Esophagus squamous epithelium (tissue), 5 donors: ENCODE measurements at places on chromosomes 1 and 21.

DNA sequence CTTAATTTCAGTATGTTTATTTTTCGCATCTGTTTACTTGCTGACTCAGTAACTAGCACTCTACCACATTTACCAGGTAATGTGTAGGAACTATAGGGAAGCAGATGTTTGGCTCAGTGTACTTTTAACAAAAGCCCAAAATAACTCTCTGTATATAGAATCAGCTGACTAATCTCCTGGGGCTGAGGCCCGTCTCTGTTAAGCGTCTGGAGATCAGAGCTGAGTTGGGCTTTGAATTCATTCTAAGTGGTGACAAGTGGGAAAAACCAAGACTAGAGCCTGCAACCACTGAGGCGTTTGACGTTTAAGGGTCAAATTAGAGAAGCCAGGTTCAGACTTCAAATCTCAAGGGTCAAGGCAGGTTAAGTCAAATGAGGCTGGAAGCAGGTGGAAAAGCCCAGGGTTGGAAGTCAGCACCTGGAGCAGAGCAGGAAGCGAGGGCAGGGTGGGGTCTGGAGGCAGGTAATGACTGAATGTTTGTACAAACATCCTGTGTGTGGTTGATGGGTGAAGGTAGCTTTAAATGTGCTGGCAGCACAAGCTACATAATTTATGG lies 56.8 kb upstream of the LYST start:
- DNase-seq: no peak

DNA sequence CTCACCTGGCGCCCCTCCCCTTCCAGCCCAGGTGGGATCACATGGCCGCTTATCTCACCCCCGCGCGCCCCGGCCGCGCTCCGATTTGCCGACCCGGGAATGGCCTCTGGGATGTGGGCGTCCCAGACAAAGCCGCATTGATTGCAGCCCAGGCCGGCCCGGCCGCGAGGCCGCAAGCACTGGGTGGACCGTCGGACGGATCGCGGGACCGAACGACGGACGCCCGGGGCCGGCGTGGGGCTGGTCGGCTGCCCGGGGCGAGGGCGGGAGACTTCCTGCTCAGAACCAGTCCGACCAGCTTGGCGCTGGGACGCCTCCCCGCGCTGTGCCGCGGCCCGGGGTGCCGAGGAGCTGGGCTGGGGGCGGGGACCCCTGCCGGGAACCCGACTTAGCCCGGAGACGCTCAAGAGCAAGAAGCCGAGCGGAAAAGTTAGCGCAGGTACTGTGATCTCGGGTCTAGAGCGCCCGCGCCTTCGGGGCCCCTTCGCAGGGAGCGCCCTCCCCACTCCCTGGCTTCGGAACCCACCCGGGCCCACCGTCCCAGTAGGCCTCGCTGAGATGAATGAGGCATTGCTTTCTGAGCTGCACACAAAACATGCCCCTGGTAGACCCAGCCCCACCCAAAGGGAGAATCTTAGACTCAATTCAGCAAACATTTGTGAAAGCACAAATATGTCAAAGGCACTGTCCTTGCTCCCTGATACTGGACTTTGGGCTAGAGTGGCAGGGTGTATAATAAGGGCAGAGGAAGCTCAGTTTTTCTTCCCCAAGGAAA lies 415 bp upstream of the LAD1 start:
- no peak for DNase-seq

- DNase-seq: no peak
Observed at GRCh38 chr1:206892351-206892984, 4.8 kb upstream of the IL24 start.

GRCh38 chr1:40252601-40253000 lies 4.9 kb downstream of the TMCO2 start:
- DNase-seq: no peak

- no peak for DNase-seq
Observed at GRCh38 chr1:172980456-172980855, 70.3 kb downstream of the TNFSF18 start.

DNA sequence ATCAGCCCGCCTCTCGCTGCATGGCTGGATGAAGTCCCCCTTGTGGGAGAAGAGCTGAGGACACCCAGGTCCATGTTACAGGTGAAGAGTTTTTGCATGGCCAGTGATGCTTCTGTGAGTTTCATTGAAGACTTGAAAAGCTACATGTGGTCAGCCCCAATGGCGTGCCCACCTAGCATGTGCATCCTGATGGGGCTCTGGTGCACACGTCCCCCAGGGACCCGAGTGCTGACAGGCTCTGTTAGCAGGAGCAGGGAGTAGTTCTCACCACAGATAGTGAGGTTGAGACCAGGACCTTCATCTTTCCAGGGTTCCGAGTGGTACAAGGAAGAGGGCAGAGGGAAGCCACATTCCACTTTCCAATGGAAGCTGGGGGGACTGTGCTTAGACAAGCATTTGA lies 184.8 kb upstream of the C1orf174 start:
- no peak for DNase-seq

- DNase-seq: no peak
Observed at GRCh38 chr1:74502432-74502831, 10.0 kb downstream of the LRRC53 start.

GRCh38 chr1:18945401-18945849 lies 11.1 kb downstream of the IFFO2 start:
- DNase-seq: no peak

- DNase-seq: no peak
Observed at GRCh38 chr1:32948390-32948722, 16.3 kb downstream of the RNF19B start.

GRCh38 chr1:48649880-48650279 lies 126.8 kb downstream of the BEND5 start:
- no peak for DNase-seq

DNA sequence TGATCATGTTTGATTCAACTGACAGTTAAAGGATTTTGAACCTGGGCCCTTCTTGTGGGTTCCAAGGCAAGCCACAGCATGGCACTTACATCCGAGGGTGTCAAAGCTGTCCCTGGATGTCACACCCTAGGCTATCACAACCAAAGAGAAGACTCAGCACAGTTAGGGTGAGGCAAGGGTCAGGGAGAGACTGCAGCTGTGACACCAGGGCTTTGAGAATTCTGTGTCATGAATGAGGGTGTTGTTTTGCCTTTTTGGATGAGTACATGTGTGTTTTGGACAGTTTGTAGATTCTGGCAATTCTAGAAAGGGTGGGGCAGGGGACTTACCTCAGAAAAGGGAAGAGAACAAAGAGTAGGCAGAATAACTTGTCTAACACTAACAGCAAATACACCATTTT lies 37.8 kb upstream of the ZNF326 start:
- no peak for DNase-seq

DNA sequence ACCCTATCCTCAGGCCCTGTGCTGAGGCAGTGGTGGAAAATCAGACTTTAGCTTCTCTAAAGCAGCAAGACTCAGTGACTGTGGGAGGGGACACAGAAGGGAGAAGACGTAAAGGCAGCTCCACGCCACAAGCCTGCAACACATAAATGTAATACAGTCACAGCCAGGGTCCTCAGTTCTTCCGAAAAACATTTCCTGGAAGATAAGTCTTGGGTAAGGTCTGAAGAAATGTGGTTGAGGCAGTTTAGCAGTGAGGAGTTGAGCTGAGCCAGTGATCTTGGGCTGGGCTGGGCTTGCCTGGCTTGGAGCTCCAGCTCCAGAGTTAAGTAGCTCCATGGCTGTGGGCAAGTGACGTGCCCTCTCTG lies 127.8 kb upstream of the ADAR start:
- no peak for DNase-seq

GRCh38 chr1:42784946-42785693 lies at the start of gene TMEM269:
TMEM269 (plus strand) TSS chr1:42784991; CDS start chr1:42789894, 4,903 bp downstream.
- no peak for DNase-seq

DNA sequence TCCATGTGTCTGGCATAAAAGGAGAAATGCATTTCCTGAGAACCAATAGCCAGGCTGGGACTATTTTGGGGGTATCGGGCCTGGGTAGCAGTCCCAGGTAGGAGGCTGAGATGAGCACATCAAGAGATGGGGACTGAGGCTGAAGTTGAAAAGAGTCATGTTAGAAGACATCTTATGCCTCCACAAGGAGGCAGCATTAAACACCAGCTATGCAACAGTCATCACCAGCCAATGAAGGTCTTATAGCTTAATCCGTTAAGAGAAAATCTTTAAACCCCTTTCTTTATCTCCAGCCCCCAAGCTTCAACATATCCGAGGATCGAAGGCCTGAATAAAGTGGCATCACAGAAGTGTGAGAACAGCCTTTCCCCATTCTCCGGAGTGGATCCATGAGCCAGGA lies 640.7 kb upstream of the PTBP2 start:
- DNase-seq: no peak

GRCh38 chr1:148160048-148160342 lies 7.9 kb upstream of the NBPF11 start:
- no peak for DNase-seq

DNA sequence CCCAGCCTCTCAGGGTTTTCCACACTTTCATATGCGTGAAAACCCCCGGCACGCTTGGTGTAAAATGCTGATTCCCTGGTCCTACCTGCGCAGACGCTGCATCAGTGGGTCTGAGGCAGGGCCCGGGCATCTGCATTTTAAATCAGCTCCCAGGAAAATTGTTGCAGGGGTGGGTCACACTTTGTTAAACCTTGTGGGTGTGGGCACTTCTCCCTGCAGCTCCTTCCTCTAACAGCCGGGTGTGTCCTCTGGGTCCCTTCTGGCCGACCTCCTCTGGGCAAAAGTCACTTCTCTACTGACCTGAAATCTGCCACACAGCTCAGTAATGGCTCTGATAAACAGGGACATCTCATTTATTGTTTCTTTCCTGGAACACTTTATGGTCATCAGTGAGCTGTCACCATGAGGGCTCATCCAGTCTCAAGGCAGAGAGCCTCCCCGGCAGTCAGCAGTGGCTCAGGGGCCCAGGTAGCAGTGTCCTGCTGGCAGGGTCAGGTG lies 52.8 kb upstream of the TMPRSS2 start:
- no peak for DNase-seq

- DNase-seq: no peak
Observed at GRCh38 chr1:201665036-201665435, 126.1 kb downstream of the NAV1 start.

GRCh38 chr21:37915497-37915911 lies 753 bp downstream of the KCNJ6 start:
- no peak for DNase-seq

DNA sequence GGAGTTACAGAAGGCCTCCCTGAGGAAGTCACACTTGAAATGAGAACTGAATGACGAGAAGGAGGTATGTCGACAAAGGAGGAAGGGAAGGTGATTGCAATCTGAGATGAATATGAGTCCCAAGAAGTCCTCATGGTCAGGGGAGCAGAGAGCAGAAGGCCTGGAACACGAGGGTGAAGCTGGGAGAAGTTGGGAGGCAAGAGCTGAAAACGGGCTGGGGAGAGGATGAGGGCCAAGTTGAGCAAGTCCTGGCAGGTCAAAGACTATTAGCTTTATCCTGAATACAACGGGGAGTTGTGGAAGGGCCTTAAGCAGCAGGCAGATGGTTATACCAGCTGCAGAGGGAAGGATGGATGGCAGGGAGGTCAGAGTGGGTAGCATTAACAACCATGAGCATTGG lies 89.5 kb downstream of the KCNJ15 start:
- no peak for DNase-seq

GRCh38 chr1:78101514-78101913 lies 55.7 kb downstream of the GIPC2 start:
- DNase-seq: no peak

DNA sequence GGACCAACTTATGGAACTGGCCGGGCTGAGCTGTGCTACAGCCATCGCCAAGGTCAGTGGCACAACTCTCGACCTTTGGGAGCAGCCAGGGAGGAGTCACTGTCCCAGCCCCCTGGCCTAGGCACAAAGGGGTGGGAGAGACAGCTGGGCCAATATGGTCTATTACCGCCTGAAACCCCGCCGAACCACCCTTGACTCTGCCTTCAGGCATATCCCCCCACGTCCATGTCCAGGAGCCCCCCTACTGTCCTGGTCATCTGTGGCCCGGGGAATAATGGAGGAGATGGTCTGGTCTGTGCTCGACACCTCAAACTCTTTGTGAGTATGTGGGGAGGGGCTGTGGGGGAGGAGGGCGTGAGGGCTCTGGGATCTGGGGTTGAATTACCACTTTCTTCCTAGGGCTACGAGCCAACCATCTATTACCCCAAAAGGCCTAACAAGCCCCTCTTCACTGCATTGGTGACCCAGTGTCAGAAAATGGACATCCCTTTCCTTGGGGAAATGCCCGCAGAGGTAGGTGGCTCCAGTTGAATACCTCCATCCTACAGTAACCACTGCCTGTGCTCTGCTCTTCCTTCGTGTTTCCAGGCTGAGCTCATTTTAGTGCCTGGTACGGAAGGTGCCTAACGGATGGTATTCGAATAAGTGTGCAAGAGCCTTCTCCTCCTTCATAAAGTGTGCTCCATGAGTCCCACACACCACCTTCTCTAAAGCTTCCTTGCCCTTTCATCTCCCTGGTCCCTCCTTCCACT lies 758 bp downstream of the NAXE start:
- DNase-seq: no peak

DNA sequence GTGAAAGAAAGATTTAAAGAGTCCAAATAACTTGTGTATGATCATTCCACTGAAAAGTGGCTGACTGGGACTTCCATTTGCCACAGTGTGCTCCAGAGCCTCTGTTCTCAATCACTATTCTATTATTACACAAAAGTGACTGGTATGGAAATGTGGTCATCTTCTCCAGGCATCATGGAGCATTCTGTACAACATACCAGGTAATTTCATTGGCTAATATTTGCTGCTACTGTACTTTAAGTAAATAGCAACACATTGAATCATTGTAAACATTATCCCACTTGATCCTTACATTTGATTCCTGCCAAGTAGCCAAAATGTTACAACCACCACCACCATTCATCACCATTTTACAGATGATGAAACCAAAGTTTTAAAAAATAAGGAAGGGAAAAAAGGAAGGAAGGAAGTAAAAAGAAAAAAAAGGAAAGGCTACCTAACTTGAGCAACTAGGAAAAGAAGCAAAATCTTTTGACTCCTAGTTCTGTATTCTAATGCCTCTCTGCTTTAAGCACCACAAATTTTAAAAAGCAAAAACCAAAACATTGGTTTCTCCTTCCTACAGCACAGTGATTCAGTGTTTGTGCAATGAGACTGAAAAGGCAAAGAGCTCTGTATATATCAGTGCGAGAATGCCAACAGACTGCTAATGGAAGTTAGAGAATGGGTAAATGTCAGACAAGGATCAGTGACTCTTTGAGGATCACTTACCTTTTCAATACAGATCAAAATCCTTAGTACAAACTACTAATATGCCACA lies 361.4 kb upstream of the PTBP2 start:
- no peak for DNase-seq

- DNase-seq: no peak
Observed at GRCh38 chr1:8822373-8823294, 5.2 kb upstream of the RERE start.

DNA sequence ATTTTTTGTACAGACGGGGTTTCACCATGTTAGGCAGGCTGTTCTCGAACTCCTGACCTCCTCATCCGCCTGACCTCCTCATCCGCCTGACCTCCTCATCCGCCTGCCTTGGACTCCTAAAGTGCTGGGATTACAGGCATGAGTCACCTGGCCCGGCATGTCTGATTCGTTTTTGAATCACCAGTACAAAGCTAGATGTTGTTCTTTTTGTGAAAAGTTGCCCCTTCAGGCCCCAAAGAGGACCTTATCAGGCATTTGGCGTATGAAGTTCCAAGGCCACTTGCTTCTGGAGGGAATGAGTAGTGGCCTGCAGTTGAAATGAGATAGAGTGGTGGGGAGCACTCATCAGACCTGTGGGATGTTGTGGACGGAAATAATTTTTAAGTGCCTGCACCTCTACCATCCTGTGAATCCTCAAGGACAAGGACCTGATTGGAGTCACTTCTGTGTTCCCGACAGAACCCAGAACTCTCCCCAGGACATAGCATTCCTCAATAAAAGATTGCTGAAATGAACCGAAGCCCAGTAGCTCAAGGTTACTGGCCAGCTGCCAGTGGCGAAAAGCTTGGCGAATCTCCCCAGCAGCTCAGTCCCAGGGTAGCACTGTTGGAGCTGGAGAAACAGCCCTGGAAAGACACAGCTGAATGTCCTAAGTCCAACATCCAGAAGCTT lies 50.1 kb downstream of the NDUFS5 start:
- DNase-seq: no peak
